ENCODE measurements at places on chromosomes 2 and 18.

DNA sequence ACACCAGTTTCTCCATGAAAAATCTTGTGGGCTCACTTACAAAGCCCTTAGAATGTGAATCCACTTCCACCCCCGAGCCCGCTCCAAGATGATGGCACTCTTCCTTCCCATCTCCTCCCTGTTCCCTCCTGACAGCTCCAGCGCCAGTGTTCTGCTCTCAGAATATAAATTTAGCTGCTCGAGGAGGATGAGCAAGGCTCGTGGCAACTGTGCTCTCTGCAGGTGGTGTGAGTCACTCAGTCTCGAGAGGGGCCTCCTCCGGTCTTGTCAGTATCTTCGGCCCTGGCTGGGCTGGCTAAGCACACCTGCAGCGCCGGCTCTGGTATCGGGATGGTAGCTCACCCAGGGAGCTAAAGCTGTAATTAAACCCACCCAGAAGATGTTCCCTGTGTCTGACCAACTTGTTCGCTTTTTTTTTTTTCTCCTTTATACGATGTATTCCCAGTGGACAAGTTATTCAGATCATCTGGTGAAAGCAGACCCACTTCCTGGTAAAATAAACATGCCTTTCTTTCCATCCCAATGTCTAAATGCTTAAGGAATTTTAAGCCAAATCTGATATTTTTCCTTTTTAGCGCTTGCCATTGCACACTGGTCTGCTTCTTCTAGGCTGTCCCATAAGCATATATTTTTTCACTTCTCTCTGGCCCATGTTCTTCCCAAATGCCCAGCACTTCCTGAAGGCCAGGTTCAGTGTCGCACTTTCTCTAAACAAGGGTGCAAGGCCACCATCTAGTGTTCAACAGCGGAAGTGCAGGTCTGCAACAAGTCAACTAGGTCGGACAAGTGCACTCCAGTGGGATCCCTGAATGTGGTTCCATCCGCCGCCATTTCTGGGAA, 31.4 kb upstream of the YPEL5 start:
- DNase-seq = peak; percentile 85

GRCh38 chr18:48781163-48781987, 169.4 kb downstream of the SMAD7 start:
- DNase-seq = peak; percentile 78

DNA sequence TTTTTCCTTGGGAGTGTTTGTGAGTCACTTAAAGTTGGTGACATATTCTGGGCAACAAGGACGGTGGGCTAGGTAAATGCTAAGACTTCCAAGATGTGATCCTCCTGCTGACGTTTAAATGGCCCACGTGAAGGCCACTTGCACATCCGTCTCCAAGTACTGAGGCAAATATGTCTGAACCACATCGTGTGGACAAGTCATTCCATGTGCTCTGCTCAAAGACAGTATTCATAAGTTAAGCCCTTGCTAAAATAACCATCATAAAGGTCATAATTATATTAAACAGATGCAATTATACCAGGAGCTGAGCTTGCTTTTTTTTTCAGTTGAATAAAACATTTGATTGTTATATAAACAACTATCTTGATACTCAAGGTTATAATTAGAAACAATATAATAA, 44.8 kb downstream of the SPP2 start:
- DNase-seq = no peak

DNA sequence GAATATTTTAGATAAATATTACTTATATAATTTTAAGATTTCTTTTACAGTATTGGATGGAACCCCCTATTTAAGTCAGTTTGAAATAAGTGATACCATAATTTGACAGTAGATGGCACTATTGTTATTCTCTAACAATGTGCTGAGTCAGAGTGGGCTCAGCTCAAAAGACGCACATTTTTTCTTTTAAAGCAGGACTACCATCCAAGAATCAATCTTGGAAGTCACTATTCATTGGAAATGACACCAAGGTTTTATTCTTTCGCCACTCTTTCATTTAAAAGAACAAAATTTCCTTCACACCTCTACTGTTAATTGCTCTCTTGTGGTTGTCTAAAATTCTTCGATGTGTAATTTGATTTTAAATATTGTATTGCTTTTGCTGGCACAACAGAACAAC, 32.6 kb upstream of the SPAG16 start:
- DNase-seq = no peak

DNA sequence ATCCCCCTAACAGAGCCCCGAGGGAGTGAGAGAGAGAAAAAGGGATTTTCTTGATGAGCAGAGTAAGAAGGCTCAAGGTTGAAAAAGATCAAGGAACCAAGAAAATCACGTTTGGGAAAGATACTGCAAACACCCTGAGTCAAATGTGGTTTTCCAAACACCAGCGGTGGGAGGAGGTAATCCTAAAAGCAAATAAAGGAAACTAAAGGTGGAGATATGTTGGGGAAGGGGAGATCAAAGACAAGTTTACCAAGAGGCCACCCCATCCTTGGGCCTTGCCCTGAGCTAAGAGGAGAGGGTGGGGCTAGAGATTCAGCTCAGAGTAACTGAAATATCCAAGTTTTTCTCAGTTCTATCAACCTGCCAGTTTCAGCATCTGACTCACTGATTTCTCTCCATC, 332.3 kb downstream of the ETAA1 start:
- DNase-seq = no peak

- no peak for DNase-seq
Observed at GRCh38 chr2:47155091-47155876, at the start of gene STPG4. STPG4 (minus strand) TSS chr2:47155308; CDS start chr2:47155251, 57 bp downstream.

DNA sequence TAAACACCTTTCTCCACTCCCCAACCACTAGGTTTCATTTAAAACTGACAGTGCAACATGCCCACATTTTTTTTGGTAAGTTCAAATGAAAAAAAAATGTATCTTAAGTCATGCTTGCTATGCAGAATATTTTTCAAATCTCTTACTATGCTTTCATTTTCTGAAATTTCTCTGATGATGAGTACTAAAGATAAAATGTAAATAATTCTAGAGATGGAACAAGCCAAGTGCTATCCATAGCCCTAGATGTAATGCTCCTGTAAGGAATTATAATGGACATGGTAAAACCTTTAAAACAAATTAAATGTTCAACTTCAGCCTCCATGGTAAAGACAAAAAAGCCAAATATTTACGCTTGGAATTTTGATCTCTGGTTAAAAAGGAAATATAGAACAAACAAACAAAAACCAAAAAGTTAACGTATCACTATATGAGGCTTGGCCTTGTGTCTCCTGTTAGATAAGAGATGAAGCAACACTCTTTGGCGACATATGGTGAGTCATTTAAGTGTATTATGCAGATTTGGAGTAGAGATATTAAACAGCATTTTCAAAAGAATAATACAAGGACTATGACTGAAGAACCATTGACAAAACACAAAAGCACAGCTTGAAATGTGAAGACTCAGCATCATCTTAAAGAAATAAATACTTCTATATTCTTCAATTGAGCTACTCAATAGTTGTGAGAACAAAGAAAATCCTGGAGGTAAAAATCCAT, 392.0 kb upstream of the LYPD1 start:
- DNase-seq = no peak

- peak; percentile 69 for DNase-seq
Observed at GRCh38 chr2:237122214-237122666, 36.6 kb downstream of the COPS8 start.

DNA sequence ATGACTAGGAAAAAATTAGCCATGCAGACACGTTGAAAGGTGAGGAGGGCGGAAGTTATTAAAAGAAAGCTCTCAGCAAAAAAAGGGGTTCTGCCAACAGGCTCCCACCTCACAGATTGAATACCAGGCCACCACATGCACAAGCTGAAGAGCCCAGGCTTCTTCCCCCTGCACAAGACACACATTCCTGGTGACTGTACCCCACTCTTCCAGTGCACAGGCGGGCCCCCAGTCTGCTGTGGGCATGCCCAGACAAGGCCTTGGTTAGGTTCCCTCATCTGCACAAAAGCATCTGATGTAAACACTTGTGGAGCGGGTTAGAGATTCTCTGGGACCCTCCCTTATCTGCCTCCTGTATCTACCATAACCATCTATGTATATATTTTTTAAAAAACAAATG, 81.7 kb downstream of the AGPS start:
- DNase-seq = no peak

- DNase-seq = no peak
Observed at GRCh38 chr2:168354499-168354898, 101.6 kb upstream of the CERS6 start.

DNA sequence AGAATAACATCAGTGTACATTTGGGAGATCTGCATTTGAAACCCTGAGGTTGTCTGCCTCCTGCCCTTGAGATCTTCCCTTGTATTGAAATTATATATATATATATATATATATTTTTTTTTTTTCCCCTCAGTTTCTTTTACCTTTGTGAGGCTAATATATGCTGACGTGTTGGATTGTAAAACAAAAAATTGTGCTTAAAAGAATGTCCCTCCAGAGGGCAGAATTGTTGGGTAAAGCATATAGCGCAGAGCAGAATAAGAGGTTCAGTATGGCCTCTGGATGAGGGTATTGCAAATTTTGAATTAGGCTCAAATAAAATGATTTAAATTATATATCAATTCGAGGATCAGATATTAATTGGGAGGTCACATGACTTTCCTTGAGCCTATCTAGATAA, 12.4 kb downstream of the NABP1 start:
- no peak for DNase-seq

GRCh38 chr2:112480530-112481049, 1.4 kb upstream of the TTL start:
- DNase-seq = no peak

- no peak for DNase-seq
Observed at GRCh38 chr2:6308986-6309385, 556.7 kb downstream of the CMPK2 start.

DNA sequence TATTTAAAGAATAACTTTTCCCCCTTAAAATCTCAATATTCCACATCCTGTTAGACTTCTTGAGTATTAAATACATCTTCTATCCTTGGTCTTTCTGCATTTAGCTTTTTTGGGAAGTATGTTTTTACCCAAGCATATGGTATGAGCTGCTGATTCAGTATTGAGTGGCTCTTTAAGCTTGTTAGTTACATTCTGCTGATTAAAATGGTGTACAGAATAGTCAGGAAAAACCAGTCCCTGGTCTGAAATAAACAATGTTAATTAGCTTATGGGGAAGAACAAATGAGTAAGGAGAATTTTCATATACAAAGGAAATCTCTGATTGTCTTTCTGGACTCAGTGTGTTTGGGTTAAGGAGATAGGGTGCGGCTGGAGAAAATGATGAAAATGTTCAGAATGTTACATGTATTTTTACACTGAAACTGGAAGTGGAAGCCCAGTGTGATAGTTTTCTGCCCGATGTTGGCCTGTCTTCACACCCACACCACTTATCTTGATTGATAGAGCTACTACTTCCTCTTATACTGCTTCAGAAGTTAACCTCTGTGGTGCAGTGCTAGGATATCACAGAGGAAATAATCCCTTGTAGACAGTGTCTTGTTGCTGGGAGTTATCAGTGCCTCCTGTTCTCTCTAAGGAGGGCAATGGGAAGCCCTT, 84.0 kb downstream of the MSH2 start:
- no peak for DNase-seq

DNA sequence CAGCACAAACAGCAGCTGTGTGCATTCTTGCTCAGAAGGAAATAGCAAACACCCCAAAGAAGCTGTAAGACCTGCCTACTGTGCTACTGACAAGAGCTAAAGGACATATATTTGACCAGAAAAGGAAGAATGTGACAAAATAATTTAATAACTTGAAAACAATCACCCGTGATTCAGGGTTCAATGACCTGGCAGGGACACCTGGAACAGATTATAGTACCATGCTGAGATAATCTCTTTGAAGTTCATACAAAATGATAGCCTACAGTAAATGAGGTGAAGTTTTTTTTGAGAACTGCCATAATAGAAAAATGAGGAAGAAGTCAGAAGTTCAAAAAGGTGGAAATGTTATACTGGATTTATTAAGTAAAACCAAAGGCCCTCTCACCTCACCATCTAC, 324.8 kb upstream of the GULP1 start:
- DNase-seq = no peak

- DNase-seq = no peak
Observed at GRCh38 chr18:336713-337112, 68.9 kb upstream of the THOC1 start.

- peak; percentile 66 for DNase-seq
Observed at GRCh38 chr18:76619621-76620315, 124.7 kb upstream of the ZNF516 start.

DNA sequence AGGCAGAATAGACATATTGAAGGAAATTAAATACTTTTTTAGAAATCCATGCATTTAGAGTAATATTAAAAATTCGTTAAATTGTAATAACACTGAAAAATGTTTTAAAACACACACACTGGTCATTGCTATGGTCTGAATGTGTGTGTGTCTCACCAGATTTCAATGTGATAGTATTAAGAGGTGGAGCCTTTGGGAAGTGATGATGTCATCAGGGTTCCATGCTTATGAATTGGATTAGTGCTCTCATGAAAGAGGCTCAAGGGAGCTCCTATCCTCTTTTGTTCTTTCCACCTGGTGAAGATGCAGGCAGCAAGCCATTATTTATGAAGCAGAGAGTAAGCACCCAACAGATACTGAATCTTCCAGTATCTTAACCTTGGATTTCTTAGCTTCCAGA, 441.8 kb downstream of the CDH2 start:
- DNase-seq = no peak

DNA sequence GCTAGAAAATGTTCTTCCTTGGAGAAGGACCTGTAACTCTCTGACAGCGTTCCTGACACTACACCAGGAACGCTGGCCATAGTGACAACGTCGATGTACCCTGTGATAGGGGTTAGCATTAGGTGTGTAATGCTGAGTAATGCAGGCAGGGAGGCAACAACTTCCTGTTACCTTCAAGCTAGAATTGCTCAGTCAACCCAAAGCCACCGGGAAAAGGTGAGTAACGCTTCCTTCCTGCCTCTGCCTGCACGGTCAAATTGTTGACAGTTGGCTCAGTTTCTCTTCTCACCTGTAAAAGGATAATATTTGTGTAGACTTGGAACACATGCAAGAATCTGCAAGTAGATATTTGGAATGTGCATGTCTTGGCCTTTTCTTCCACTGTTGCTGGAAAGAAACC, 12.7 kb downstream of the FAM110C start:
- DNase-seq = no peak

DNA sequence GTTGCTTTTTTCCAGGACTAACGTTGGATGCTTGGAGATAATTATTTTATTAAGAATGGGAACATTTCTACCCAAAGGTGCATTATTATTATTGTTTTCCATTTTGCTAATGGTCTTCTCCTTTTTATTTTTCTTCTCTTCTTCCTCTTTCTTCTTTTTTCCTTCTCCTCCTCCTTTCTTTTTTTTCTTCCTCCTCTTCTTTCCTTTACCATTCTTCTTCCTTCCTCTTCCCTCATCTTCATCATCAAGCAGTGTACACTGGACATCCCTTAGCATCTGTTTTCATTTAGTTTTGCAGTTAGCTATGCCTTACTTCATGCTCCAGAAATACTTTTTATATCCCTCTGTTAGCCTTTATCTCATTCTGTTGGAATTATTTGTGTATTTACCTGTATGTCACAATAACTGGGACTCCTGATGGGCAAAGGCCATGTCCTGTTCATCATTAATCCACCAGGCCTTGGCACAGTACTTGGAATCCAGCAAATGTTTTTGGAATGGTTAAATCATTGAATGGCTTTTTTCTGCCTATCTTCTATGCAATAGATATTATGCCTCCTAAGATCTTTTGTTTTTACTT, 162.7 kb downstream of the CAMKMT start:
- DNase-seq = no peak

GRCh38 chr2:202129841-202130240, 56.8 kb downstream of the KIAA2012 start:
- DNase-seq = no peak

GRCh38 chr18:53241161-53241560, 901.2 kb downstream of the DCC start:
- DNase-seq = no peak

- no peak for DNase-seq
Observed at GRCh38 chr2:95669441-95669991, 77.7 kb downstream of the TRIM43 start.

- DNase-seq = no peak
Observed at GRCh38 chr2:6723865-6724604, 141.7 kb downstream of the CMPK2 start.
